Activated CD4-positive, alpha-beta T cell treated with anti-CD3 and anti-CD28 coated beads for 36 hours (primary cell): ENCODE measurements at places on chromosomes 12 and 14. TPM values are rescaled to one million over a fixed set of nuclear protein-coding genes. Genes with fewer than 3 reads are reported as not detected.
A peak's percentile ranks its signal among the peaks of the same experiment; 100 is the strongest.

GRCh38 chr12:59736786-59737185 lies 141.0 kb downstream of the SLC16A7 start:
- no peak for DNase-seq
- H3K27me3 ChIP-seq, result no peaks in the 10 kb centered on the region
- peaks cover 4% of the 10 kb centered on the region for H3K4me1 ChIP-seq
- no peak overlapping the region for H3K27ac ChIP-seq
- H3K36me3 ChIP-seq, result peaks cover 31% of the 10 kb centered on the region

Gene NOVA1
- total RNA-seq, result 0.35 TPM

GRCh38 chr12:99495799-99496198 lies 151.8 kb upstream of the GARIN6 start:
- no peaks in the 10 kb centered on the region for H3K27me3 ChIP-seq
- H3K4me1 ChIP-seq, result no peaks in the 10 kb centered on the region
- no peak overlapping the region for H3K27ac ChIP-seq

DNA sequence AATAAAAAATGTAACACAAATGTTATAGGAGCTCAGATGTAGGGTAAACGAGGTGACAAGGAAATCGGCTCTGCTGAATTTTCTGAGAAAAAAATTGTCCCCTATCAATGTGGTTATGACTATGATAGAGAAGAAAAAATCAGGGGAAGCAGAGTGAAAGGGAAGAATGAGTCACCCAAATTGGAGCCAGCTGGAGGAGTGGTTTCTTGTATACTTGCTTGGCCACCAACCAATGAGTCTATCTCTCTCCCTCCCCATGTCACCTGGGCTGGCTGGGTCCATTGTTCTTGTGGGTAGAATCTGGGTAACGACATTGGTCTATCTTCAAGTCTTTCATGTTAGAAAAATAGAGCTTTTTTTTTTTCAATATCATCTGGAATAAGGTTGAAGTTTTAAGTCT lies 196.6 kb upstream of the FLRT2 start:
- H3K27me3 ChIP-seq, result no peaks in the 10 kb centered on the region
- H3K4me3 ChIP-seq, result no peak overlapping the region
- H3K4me1 ChIP-seq, result no peaks in the 10 kb centered on the region
- no peak for DNase-seq
- H3K36me3 ChIP-seq, result no peaks in the 10 kb centered on the region
- no peak overlapping the region for H3K27ac ChIP-seq

Gene SLC39A5
- total RNA-seq, result 0.53 TPM

DNA sequence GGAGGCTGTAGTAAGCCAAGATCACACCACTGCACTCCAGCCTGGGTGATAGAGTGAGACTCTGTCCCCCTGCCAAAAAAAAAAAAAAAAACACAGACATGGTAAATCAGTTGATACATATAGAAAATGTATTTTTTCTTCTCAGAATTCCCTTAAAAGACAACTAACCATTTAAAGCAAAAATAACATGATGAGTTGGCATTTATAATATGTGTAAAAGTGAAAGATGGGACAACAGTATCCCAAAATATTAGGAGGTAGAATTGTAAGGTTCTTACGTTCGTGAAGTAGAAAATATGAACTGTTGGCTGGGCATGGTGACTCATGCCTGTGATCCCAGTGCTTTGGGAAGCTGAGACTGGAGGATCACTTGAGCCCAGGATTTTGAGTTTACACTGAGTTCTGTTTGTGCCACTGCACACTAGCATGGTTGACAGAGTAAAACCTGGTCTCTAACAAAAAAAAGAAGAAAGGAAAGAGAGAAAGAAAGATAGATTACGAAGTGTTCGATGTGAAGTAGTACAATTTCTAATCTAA lies 296.7 kb downstream of the FBXL14 start:
- no peaks in the 10 kb centered on the region for H3K4me1 ChIP-seq
- no peak for DNase-seq
- peaks cover 23% of the 10 kb centered on the region for H3K36me3 ChIP-seq
- H3K27ac ChIP-seq, result no peak overlapping the region
- no peak overlapping the region for H3K4me3 ChIP-seq

Gene IGF1
- total RNA-seq, result not detected

DNA sequence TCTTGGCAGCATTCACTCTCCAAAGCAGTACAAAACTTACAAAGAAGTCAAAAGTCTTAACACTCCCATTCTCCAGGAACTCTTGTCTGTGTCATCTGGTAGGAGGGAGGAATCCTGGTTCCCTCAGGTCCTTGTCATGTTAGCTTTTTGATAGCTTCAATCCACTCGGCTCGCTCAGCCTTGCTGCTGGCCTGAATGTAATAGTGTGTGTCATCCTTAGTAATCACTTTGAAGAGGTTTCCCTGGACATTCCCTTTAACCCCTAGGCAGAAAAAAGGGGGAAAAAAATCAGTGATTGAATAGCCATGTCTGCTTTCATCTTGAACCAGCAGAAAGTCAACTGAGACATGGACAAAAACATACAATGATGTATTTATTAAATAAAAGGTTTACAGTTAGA lies 24.8 kb downstream of the PLEK2 start:
- H3K4me3 ChIP-seq, result no peak overlapping the region
- peaks cover 13% of the 10 kb centered on the region for H3K4me1 ChIP-seq
- H3K36me3 ChIP-seq, result peaks cover 38% of the 10 kb centered on the region
- no peak for DNase-seq
- no peak overlapping the region for H3K27ac ChIP-seq

DNA sequence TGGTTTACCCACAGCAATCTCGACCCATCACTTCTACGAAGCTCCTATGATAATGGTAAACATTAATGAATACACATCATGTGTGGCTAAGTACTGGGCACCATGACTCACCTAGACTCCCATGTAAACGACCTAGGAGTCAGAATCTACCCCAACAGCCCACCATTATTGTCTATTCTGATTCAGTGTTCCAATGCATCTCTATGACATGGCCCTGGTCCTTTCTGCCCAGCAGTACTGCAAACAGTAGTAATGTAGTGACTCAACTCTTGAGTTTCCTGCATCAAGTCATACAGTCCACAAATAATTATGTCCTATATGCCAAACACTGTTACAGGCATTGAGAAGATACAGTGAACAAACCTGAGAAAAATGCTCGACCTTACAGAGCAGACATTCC lies 14.6 kb downstream of the GTF2A1 start:
- H3K4me3 ChIP-seq, result no peak overlapping the region
- DNase-seq, result peak; percentile 11
- H3K27ac ChIP-seq, result peak overlapping the region; percentile 51

Gene FLRT2
- total RNA-seq, result not detected

GRCh38 chr12:52122904-52123303 lies 43.4 kb downstream of the SMIM41 start:
- peaks cover 25% of the 10 kb centered on the region for H3K27me3 ChIP-seq
- H3K4me3 ChIP-seq, result no peak overlapping the region
- peaks cover 17% of the 10 kb centered on the region for H3K4me1 ChIP-seq
- H3K36me3 ChIP-seq, result no peaks in the 10 kb centered on the region
- H3K27ac ChIP-seq, result no peak overlapping the region
- DNase-seq, result no peak

DNA sequence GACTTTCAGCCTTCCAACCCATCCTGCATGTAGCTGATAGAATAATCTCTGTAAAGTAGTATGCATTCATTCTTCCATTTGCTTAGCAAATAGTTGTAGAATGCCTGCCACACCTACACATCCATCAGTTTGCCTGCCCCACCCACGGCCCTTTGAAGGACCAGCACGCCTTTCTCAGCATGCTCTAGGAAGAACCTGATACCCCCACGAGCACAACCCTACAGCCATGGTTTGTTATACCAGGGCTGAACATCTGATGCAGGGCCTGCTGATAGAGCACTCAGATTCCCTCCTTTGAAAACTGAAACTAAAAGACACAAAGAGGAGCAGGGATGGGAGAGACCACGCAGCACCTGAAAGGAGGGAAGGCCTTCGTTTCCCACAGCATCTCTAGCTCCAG lies 205.1 kb downstream of the ANO2 start:
- no peak overlapping the region for H3K27ac ChIP-seq
- DNase-seq, result no peak
- H3K27me3 ChIP-seq, result no peaks in the 10 kb centered on the region
- H3K36me3 ChIP-seq, result no peaks in the 10 kb centered on the region

GRCh38 chr12:94157181-94157580 lies 8.8 kb downstream of the PLXNC1 start:
- peaks cover 1% of the 10 kb centered on the region for H3K27me3 ChIP-seq
- no peak for DNase-seq
- H3K36me3 ChIP-seq, result no peaks in the 10 kb centered on the region
- H3K27ac ChIP-seq, result no peak overlapping the region
- H3K4me1 ChIP-seq, result peaks cover 13% of the 10 kb centered on the region
- H3K4me3 ChIP-seq, result no peak overlapping the region

DNA sequence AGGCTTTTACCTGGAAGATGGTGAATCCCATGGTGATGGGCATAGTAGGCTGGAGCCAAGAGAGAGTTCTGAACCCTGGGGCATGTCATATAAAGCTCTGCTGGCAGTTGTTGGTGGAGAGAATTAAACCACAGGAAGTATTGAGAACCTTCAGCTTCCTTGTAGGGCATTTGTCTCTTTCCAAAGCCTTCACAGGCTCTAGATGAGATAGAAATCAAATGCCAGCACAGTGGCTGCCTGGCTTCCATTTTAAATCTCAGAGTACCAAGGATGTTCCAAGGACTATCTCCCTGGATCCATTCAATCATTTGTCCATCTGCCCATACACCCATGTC lies 369.6 kb downstream of the DPF3 start:
- DNase-seq, result no peak
- H3K4me1 ChIP-seq, result peaks cover 41% of the 10 kb centered on the region
- no peak overlapping the region for H3K27ac ChIP-seq
- H3K36me3 ChIP-seq, result peaks cover 2% of the 10 kb centered on the region
- no peak overlapping the region for H3K4me3 ChIP-seq
- H3K27me3 ChIP-seq, result peaks cover 3% of the 10 kb centered on the region

- no peak overlapping the region for H3K27ac ChIP-seq
- H3K36me3 ChIP-seq, result no peaks in the 10 kb centered on the region
Observed at GRCh38 chr12:30866256-30866655, 60.3 kb upstream of the TSPAN11 start.

GRCh38 chr14:102164241-102164641 lies 24.5 kb downstream of the WDR20 start:
- no peaks in the 10 kb centered on the region for H3K27me3 ChIP-seq
- DNase-seq, result no peak
- H3K36me3 ChIP-seq, result peaks cover 17% of the 10 kb centered on the region
- no peak overlapping the region for H3K27ac ChIP-seq
- H3K4me3 ChIP-seq, result no peak overlapping the region

- H3K27me3 ChIP-seq, result no peaks in the 10 kb centered on the region
- H3K36me3 ChIP-seq, result no peaks in the 10 kb centered on the region
- DNase-seq, result no peak
- no peaks in the 10 kb centered on the region for H3K4me1 ChIP-seq
- no peak overlapping the region for H3K27ac ChIP-seq
Observed at GRCh38 chr12:16475521-16475920, 128.1 kb downstream of the MGST1 start.

Gene PLEKHD1
- 0.05 TPM for total RNA-seq

DNA sequence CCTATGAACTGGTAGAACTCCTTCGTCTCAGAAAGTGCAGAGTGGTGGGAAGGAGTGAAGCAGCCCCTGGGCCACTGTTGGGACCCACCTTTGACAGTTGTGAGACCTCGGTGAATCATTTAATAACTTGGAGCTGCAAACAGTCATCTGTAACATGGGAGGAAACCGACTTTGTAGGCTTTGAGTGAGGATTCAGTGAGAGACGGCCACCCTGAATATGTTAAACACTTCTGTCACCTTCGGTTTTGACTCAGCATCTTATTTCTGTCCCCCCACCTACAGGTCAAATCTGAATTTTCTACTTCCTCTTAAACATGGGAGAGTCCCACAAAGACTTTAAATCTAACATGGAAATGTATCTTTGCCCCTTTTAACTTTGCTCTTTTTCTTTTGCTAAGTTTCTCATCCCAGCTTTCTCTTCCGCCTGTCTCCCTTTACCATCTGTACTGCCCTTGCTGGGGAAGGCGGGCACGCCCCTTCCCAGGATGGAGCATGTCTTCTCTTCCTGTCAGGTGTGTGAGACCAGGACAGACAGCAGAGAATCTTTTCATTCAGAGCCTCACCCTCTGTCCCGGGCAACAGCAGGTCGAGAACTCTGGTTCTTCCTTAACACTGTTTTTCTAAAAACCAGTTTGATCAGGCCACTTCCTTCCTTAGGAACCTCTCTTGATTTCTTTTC lies 37.1 kb downstream of the ZC3H14 start:
- H3K4me1 ChIP-seq, result peaks cover 26% of the 10 kb centered on the region
- DNase-seq, result peak; percentile 52
- H3K27me3 ChIP-seq, result no peaks in the 10 kb centered on the region
- H3K27ac ChIP-seq, result peak overlapping the region; percentile 78

- H3K36me3 ChIP-seq, result no peaks in the 10 kb centered on the region
- peak overlapping the region; percentile 68 for H3K4me3 ChIP-seq
- DNase-seq, result no peak
- H3K27ac ChIP-seq, result peak overlapping the region; percentile 80
- H3K4me1 ChIP-seq, result peaks cover 50% of the 10 kb centered on the region
Observed at GRCh38 chr12:661720-662486, 1.3 kb downstream of the NINJ2 start.

DNA sequence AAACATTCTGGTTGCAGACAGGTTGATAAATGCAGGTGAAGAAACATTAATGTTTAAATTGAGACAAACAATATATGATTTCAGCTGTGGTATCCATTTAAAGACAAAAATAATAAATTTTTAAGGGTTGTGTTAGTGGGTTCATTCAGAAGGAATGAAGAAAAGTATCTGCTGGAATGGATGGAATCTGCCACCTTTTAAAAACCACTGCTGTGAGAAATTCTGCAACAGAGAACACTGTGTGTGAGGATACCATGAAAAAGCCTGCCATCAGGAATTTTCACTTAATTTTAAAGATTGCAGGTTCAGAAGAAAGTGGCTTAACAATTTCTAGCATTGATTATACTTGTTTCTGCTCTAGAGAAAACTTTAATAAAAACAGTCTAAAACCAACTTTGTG lies 184.6 kb upstream of the SOX5 start:
- H3K4me1 ChIP-seq, result no peaks in the 10 kb centered on the region
